Vagina (tissue), 2 donors: ENCODE measurements at places on chromosomes 5 and 9. TPM values are rescaled to one million over a fixed set of nuclear protein-coding genes. Genes with fewer than 3 reads are reported as not detected.

IFNA13 gene
- total RNA-seq: not detected

SLC34A1 gene
- total RNA-seq: not detected

CCDC192 gene
- not detected for total RNA-seq

MEIKIN gene
- total RNA-seq: not detected

GRCh38 chr5:142720641-142721271, 34.9 kb upstream of the FGF1 start:
- DNase-seq: no peak

DNA sequence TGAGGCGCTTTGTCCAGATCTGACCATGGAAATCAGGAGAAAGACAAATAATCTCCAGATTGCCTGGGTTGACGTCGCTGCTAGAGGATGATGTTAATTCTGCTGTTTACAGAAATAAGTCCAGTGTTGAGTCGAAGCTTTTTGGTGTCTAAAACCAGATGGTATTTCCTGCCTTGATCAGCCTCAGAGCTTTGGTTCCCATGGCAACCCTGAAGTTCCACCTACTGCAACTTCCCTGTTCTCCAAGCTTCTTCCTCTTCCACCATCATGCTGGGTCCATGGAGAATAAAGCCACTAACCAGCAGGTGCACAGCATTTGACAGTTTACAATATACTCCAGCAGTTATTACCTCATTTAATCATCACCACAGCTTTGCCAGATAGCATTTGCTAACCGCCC, 18.0 kb upstream of the GABBR2 start:
- no peak for DNase-seq

- DNase-seq: no peak
Observed at GRCh38 chr9:117249799-117250198, 165.1 kb downstream of the ASTN2 start.

NEK6 gene
- 44.4 TPM for total RNA-seq
